Posterior vena cava (tissue), 2 donors: ENCODE measurements at places on chromosomes 5 and 9. TPM values are rescaled to one million over a fixed set of nuclear protein-coding genes. Genes with fewer than 3 reads are reported as not detected.

The ANKRD18B gene
- total RNA-seq, result not detected

DNA sequence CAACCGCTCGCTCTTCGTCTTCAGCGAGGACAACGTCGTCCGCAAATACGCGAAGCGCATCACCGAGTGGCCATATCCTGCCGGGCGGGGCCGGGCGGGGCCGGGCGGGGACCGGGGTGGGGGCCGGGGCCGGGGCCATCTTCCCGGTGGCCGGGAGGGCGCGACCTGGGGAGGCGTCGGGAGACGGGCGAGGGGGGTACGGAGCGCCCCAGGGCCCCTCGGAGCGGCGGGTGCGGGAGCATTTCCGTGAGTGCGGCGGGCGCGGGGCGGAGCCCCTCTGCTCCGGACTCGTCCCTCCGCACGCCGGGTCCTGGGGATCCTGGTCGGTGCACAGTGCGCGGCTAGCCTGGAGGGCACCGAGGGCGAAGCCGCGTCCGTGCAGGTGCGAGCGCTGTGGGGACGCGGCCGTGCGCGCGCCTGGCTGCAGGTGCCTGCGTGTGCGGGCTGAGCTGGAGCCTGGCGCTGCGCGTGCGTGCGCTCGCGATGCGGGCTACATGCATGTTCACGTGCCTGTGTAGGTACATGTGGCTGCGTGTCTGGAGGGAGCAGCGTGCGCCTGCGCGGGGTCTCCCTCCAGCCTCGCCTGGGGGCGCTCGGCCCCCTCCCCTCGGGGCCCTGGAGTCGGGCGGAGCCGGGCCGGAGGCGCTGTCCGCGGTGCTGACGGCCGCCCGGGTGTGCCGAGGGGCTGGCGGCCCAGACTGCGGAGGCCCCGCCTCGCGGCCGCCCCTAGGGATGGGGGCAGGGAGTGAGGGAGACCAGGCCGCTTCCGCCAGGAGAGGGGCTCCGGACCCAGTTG lies 762 bp downstream of the CACNA1B start:
- no peak for DNase-seq

The ARID3C gene
- total RNA-seq, result not detected

DNA sequence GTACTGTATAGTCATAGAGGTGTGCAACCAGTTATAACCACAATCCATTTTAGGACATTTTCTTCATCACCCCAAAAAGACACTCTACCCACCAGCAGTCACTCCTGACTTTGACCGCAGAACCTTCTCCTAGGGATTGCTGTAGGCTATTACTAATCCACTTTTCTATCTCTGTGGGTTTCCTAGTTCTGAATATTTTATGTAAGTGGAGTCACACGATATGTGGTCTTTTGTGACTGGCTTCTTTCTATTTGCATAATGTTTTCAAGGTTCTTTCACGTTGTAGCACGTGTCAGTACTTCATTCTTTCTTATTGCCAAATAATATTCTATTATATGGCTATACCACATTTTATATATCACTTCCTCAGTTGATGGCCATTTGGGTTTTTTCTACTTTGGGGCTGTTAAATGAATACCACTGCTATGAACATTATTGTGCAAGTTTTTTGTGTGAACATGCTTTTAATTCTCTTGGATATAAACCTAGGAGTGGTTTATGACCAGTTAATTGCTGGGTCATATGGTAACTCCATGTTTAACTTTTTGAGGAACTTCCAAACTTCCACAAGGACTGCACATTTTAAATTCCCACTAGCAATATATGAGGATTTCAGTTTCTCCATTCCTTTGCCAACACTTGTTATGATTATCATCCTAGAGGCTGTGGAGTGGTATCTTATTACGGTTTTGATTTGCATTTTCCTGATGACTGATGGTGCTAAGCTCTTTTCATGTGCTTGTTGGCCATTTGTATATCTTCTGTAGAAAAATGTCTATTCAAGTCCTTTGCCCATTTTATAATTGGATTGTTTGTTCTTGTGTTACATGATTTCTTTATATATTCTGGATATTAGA lies 37.8 kb downstream of the MRRF start:
- DNase-seq, result no peak
